Brain microvascular endothelial cell (primary cell): ENCODE measurements at places on chromosomes 3 and 15.

DNA sequence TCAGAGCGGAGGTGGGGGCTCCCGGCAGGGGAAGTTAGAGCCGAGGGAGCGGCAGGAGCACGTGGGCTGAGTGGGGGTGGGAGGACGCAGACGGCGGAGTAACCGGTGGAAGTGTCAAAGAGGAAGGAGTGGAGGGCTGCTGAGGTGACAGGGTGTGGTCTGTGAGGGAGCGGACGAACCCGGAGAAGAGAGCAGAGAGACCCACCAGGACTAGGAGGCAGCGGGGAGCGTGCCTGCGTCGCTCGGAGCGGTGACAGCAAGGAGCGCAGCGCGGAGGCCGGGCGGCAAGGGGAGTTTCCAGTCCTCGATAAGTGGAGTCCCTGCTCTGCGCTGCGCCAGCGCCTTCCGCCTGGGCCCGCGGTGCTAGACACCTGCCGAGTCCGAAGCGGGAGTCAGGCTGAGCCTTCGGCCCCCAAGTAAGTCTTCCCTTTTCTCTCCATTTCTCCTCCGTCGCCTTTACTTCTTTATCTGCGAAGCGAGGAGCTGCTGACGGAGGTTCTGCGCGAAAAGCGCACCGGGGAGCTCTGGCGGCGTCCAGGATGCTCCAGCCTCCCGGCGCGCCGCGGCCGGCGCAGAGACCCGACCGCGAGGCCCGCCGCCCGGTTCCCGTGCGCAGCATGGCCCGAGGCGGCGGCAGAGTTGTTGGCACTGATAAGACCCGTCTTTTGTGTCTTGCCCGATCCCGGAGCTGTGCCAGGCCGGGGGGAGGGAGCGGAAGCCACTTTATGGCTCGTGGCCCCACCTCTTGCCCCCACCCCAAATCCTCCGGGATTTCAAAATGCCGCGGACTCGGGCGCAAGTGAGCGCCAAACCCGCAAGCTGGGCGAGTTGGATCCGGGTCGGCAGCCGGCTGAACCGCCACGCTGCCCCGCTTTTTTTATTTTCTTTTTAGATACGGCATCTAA is 533.0 kb upstream of the SEMA6D start:
- DNase-seq, result peak; percentile 12

GRCh38 chr3:64157150-64158035 is 67.9 kb downstream of the PRICKLE2 start:
- no peak for DNase-seq

DNA sequence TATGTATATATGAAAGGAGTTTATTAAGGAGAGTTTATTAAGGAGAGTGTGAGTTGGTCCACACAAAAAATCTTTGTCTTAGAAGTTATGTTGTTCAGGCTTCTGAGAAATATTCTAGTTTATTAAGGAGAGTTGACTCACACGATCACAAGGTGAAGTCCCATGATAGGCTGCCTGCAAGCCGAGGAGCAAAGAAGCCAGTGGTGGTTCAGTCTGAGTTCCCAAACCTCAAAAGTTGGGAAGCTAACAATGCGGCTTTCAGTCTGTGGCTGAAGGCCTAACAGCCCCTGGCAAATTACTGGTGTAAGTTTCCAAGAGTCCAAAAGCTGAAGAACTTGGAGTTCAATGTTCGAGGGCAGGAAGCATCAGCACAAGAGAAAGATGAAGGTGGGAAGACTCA is 42.4 kb upstream of the DAZL start:
- DNase-seq, result no peak

DNA sequence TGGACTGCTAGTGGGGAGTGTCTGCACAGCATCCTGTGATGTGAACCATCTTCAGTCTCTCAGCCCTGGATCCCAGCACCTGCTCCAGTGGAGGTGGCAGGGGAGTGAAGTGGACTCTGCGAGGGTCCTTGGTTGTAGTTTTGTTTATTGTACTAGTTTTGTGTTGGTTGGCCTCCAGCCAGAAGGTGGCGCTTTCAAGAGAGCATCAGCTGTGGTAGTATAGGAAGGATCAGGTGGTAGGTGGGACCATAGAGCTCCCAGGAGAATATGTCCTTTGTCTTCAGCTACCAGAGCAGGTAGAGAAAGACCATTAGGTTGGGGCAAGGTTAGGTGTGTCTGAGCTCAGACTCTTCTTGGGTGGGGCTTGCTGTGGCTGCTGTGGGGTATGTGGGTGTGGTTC is 20.9 kb downstream of the NEK11 start:
- DNase-seq, result no peak

- no peak for DNase-seq
Measured at GRCh38 chr3:151960961-151961580, 87.6 kb downstream of the SUCNR1 start.
